Transverse colon (tissue), 4 donors: ENCODE measurements at places on chromosomes 6 and 20. TPM values are rescaled to one million over a fixed set of nuclear protein-coding genes. Genes with fewer than 3 reads are reported as not detected.

Gene FRMD1
- 47.7 TPM for total RNA-seq

DNA sequence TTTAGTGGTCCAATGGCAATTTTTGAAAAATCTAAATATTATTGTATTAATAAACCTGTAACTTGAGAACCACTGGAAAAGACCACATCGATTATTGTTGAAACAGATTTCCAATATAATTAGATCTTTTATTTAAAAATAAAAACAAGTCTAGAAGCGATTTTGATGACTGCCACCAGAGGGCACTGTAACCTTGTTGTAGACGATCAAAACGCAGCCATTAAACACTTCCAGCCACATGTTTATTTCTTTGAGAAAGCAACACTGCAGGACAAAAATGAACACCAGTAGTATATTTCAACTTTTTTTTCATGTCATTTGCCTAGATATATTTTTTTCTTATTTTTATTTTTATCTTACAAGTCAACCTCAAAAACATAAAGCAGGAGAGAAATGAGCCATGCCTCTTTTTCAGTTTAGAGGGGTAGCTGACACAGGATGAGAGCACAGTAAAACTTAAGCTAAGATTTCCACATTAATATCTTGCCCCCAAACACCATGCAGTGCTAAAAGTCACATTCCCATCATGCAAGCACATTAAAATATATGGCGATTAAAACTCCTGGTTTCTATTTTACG, 115.4 kb downstream of the OPRM1 start:
- DNase-seq, result peak; percentile 65

GRCh38 chr20:8331740-8332412, 199.8 kb downstream of the PLCB1 start:
- no peak for DNase-seq

Gene PHF1
- total RNA-seq, result 49.1 TPM

GRCh38 chr6:14066782-14067406, 50.7 kb upstream of the CD83 start:
- no peak for DNase-seq
